ENCODE measurements at places on chromosomes 2 and 18.

GRCh38 chr2:128986867-128987268, 668.2 kb upstream of the HS6ST1 start:
- DNase-seq = no peak

DNA sequence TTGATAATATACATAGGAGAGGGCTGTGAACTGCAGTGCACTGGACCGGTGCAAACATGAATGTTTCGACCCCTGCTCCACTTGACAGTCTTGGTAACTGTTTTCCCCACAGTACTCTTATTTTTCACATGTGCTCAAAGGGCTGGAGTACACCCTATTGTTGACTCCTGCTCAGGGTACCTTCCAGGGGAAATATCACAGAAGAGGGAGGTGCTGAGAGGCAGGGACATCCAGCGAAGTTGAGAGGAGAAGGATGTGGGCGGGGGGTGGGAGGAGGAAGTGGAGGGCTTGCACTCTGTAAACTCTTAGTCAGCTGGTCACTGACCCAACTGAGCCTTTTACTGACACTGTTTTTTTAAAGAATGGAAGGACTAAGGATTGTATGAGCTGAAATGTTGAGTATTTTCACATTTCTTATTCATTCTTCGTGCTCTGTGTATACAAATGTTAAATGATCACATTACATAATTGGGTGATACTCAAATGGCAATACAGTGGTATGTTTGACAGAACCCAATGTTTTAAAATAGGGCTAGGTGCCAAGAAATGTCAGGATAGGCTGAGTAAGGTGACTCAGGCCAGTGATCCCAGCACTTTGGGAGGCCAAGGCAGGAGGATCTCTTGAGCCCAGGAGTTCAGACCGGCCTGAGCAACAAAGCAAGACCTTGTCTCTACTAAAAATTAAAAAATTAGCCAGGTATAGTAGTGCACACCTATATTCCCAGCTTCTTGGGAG, 10.0 kb downstream of the INPP4A start:
- DNase-seq = no peak

DNA sequence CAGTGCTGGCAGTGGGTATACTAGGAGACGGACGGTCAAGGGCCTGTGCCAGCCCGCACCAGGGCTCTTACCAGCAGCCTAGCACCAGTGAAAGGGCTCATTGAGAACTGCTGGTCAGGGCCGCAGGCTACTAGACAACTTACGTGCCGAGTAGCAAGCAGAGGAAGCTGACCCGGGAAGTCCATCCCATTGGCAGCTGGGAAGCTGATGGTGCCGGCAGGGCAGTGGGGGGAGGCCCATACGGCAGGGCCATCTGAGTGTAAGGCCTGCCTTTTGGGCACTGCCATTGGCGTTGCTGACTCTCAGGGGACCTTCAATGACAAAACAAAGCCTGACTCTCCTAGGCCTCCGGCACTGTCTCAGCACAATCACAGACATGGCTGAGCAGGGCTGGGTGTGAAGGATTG, 20.6 kb downstream of the EFR3B start:
- no peak for DNase-seq

DNA sequence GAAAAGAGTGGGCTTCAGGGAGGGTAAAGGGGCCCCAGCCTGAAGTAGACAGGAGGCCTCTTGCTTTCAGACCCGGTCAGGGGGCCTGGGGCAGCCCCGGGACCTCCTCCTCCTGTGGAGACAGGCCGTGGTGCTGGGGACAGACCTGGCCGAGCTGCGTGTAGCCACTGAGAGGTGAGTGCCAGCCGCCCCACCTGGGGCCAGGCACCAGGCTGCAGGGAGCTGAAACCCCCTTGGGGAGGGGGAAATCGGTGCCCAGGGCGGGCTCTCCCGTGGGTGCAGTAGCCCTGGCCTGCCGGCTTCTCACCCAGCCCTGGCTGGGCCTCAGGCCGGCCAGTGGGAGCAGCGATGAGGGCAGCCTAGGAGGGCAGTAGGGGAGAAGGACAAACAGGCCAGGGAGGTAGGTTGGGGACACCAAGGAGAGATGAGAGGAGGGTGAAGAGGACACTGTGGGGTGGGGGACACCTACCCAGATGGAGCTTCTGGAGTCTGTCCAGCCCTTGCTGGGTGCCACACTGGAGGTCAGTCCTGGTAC, 24.0 kb downstream of the CROCC2 start:
- DNase-seq = no peak

DNA sequence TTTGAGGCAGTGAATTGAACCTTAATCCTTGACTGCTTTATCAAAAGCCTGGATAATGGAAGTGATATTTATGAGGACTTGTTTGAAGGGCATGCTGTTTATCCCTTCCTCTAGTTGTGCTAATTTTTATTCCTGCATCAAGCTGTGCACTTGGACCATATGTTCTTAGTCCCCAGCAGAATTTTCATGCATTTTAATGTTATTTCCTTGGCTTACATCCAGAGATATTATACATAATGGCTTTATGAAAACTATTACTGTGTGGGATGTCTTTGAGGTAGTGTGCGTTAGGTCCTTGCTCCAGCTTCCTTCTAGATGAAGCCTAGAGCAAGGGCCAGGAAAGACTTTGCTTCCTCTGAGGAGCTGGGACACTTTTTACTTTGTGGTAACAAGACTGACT, 378.4 kb downstream of the LPIN1 start:
- DNase-seq = no peak

Measured in AG10803 (cell line).